ENCODE measurements at places on chromosomes 1 and 21. TPM values are rescaled to one million over a fixed set of nuclear protein-coding genes. Genes with fewer than 3 reads are reported as not detected.

SLC6A17 gene
- 0.05 TPM for total RNA-seq

GPR153 gene
- 2.8 TPM for total RNA-seq

KIF14 gene
- total RNA-seq, result 12.6 TPM

DNA sequence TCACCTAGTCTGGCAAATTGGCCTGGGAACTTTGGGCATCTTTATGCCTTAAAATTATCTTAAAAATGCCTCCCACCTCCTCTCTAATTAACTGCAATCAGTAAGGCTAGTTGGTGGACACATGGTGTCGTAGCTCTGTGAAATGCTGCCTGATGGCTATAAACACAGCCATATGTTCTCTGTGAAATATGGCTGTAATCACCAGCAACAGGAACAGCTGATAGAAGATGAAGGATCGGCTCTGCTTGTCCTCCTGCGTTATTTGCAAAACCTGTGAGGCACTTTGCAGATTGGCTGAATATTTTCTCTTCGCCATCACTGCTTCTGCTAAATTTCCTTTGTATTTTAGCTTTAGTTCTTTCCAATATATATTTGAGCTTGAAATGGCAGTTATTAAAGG is 419.6 kb downstream of the RWDD3 start:
- no peak for DNase-seq
- no peak overlapping the region for H3K27ac ChIP-seq
- no peak overlapping the region for H3K4me3 ChIP-seq
- no peaks in the 10 kb centered on the region for H3K4me1 ChIP-seq
- H3K27me3 ChIP-seq, result no peaks in the 10 kb centered on the region

DNA sequence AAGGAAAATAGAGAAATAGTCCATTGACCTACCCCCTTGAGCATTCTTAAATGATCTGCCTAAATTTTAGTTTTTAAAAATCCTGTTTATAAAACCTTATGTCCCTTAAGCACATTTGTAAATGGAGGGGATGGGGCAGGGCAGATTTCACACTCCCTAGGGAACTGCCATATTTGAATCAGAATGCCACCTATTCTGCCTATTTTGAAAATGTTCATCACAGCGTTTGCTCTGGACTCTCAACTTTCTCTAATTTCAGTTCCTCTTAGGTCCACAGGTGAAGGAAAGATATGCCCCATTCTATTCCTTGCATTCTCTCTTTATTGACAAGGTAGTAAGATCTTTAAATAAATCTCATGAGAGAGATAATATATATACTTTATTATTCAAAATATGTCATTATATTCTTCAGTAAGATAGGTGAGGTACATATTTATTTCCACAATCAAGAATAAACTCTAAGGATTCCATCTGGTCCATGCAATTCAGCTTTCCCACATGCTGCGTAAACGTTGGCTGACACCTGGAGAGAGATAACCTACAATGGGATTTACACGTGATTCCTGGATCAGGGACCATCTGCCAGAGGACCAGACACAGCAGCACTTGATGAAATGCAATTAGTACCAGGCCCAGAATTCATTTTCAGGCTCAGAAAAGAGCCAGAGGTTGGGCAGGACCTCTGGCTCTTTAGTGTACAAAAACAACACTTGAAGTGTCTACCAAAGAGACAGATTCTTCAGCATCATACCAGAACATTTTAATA is 1.2 kb upstream of the LPGAT1 start:
- H3K4me1 ChIP-seq, result peaks cover 7% of the 10 kb centered on the region
- H3K4me3 ChIP-seq, result no peak overlapping the region
- H3K27me3 ChIP-seq, result no peaks in the 10 kb centered on the region
- DNase-seq, result no peak
- no peak overlapping the region for H3K27ac ChIP-seq

DNA sequence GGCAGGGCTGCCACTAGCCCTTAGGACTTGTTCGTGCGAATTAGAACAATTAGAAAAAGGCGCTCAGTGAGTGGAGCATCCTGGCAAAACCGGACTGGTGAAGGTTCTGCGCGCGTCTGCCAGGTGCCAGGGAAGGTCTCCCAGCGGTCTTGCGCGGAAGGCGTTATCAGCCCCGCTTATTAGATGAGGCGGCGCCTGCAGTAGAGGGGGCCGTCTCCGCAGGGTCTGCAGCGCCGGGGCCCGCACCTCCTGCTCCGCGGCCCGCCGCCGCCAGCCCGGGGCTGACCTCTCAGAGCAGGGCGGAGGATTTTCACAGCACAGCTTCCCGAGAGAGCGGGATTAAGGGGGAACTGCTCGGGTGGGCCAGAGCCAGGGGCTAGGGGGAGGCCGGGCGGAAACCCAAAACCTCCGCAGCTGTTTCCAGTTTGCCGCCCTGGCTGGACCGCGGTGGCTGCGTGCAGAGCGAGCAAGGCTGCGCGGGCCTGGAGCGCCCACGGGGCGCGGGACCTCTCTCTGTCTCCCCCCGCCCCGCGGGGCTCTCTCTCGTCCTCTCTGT is 155.2 kb downstream of the FOXD2 start:
- H3K4me1 ChIP-seq, result no peaks in the 10 kb centered on the region
- H3K27me3 ChIP-seq, result peaks cover 27% of the 10 kb centered on the region
- H3K4me3 ChIP-seq, result no peak overlapping the region
- H3K36me3 ChIP-seq, result no peaks in the 10 kb centered on the region
- no peak overlapping the region for H3K27ac ChIP-seq
- no peak for DNase-seq

DNA sequence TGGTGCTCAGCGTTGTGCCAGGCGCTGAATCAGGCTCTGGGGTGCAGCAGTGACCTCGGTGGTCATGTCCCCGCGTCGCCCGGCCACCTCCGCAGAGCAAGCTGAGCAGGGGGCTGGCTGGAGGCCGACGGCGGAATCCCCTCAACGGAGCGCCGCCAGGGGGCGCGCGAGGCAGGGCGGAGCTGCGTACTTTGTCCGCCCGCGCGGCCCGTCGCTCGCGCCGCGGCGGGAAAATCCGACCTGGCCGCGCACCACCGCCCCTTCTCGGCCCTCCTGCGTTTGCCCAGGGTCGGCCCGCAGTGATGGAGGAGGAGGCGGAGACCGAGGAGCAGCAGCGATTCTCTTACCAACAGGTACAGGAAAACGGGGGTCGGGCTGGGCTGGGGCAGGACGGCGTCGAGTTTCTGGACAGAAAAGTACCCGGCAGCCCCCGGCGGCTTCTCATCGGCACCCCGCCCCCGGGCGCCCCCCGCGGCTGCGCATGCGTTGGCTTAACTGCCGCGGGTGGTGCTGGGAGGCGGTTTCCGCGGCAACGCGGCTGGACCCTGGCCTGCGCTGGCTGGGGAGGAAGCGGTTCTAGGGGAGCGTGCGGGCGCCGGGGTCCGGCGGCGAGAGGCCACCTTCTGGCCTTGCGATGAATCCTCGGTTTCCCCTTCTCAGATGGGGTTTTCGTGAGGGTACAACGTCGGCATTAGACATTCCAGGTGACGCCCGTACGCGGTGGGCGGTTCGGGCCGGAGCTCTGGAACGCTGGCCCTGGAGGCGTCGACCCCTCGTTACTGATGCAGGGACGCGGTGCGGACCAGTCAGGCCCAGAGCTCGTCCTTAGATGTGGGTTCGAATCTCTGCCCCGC is at the start of gene CENPS:
Gene CENPS (plus strand): TSS at position 218 of the 854 bp plus-strand sequence. CDS start 85 bp downstream, at position 303.
- H3K4me3 ChIP-seq, result peak within 1 kb of the TSS; percentile 67
- H3K4me1 ChIP-seq, result peaks cover 14% of the 10 kb centered on the region
- DNase-seq, result peak; percentile 92
- peak within 1 kb of the TSS; percentile 42 for H3K27ac ChIP-seq
- H3K27me3 ChIP-seq, result no peaks in the 10 kb centered on the region

- H3K4me3 ChIP-seq, result no peak overlapping the region
- no peaks in the 10 kb centered on the region for H3K27me3 ChIP-seq
- no peaks in the 10 kb centered on the region for H3K4me1 ChIP-seq
Observed at GRCh38 chr1:19780267-19780877, 19.3 kb downstream of the TMCO4 start.

DNA sequence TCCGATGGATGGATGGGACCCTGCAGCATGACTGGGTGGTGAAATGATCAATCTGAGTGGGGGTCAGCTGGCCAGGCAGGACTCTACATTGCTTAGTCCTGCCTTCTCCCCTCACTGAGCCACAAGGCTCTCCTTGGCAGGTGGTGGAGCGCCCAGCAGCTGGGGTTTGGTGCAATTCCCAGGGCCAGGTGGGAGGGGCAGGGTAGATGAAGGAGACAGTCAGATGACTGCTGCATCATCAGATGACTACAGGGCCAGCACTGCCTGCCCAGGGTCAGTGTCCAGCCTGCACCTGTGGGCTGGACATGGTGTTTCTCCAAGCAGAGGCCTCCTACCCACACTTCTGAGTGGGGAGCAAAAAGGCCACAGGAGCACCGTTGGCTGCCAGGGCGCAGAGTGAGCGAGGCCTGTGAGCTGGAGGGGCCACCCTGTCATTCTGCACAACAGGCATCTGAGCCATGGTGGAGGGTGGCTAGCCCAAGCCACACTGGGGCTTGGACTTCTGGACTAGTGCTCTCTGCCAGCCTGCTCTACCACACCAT is 103.9 kb upstream of the EDN2 start:
- no peak overlapping the region for H3K27ac ChIP-seq
- H3K27me3 ChIP-seq, result no peaks in the 10 kb centered on the region
- DNase-seq, result no peak
- no peaks in the 10 kb centered on the region for H3K4me1 ChIP-seq
- no peak overlapping the region for H3K4me3 ChIP-seq

- no peak overlapping the region for H3K4me3 ChIP-seq
- no peak overlapping the region for H3K27ac ChIP-seq
- H3K4me1 ChIP-seq, result no peaks in the 10 kb centered on the region
- H3K36me3 ChIP-seq, result no peaks in the 10 kb centered on the region
- H3K27me3 ChIP-seq, result no peaks in the 10 kb centered on the region
Observed at GRCh38 chr1:190172651-190173430, 304.8 kb downstream of the BRINP3 start.
